ENCODE measurements at places on chromosomes 6 and 20.

- no peak for DNase-seq
Observed at GRCh38 chr6:152380351-152380767, 256.8 kb downstream of the SYNE1 start.

GRCh38 chr20:47309806-47310426 is 46.6 kb downstream of the ZMYND8 start:
- no peak for DNase-seq

- no peak for DNase-seq
Observed at GRCh38 chr20:17304774-17305173, 77.9 kb downstream of the PCSK2 start.

DNA sequence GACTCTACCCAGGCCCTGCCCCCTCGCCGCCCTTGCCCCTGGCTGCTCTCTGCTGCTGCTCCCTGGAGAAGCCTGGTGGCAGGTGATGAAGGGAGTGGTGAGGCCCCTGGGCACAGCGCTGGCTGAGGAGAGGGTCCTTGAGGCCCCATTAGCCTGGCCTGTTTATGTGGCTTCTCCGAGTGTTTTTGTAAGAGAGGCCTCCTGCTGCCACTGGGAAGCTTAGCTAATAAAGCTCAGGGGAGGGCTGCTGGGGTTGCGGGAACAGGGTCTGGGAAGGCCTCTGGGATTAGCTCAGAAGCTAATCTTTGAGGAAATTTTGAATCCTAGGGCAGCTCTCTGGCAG is 15.5 kb downstream of the EBF4 start:
- DNase-seq, result peak; percentile 21

DNA sequence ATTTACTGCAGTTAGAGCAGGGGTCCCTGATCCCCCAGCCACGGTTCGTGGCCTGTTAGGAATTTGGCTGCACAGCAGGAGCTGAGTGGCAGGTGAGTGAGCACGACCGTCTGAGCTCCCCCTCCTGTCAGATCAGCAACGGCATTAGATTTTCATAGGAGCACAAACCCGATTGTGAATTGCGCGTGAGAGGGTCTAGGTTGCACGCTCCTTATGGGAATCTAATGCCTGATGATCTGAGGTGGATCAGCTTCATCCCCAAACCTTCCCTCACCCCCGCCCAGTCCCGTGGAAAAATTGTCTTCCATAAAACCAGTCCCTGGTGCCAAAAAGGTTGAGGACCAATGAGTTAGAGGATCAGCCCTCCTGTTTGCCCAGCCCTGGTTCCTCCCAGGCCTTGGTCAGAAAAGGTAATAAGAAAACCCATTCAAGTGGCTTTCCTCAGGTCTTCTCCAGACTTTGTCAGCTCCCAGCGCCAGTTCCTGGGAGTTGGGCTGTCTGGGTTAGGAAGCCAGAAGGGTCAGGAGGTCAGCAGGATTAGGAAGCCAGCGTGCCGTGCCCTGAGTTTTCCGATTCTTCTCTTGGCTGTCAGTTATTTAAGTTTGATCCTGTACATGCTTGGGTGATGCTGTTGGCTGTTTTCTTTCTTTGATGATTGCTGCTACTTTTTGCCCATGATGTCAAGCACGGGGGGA is 139.9 kb upstream of the PMEPA1 start:
- no peak for DNase-seq

DNA sequence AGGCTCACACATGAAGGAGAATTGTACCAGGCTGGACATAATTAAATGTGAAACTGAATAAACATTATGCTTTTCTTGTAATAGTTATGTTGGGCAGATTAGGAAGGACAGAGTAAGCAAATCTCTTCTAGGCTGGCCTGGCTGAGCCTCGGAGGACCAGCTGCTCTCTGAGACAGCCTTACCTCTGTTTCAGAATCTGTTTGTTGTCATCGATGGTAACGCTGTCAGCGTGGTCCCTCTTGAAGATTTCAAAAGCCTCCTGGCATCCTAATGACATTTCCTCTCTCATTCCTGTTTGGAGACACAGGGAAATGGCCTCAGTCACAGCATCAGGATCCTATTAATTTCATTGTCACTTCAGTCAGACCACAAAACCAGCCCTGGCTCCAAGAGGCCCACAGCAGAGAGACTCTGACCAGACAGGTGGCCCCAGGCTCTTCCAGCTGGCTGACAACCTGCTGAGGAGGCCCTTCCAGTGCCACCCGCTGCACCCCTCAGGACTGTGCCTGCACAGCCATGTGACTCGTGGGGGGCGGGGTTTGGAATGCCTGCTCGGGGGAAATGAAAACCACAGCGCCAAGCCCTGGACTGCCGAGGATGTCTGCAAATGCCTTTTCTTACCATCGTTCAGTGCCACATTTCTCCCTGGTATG is 108.5 kb upstream of the KCNK16 start:
- peak; percentile 14 for DNase-seq

GRCh38 chr6:34654061-34654710 is 42.4 kb downstream of the ILRUN start:
- no peak for DNase-seq

DNA sequence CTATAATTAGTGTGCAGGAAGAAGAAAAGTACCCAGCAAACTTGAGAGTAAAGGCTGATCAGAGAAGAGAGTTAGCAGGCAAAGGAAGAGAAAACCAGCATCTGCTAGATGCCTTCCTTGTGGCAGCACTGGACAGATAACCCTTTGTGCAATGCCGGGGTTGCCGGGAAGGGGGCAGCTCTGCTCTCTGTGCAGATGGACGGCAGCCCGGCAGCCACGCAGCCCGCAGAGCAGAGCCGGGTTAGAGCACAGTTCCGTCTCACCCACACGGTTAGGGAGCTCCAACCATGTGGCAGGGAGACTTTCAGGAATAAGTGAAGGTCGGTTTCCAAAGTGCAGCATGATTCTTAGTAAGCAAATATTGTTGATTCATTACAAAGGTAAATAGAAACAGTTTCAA is 80.0 kb upstream of the RPS6KA2 start:
- DNase-seq, result peak; percentile 23

DNA sequence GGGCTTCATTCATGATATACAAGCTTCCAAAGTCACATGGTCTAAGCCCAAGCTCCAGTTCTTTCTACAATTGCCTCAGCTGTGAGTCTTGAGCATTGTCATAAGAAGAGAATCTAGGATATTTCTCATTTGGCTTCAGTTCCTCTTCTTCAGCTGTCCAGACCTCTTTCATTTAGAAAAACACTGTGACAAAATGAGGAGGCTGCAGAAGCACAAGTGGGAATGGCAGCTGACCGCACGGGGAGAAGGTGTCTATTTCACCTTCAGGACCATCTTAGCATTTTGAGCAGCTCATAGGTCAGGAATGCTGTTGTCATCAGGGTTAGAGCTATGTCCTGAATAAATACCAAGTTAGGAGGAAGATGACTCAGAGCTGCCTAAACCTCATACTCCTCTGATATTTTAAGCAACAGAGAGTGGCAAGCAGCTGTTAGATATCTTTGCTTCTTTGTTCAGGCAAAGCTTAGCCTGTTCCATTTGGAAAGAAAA is 390.1 kb upstream of the CITED2 start:
- DNase-seq, result no peak

DNA sequence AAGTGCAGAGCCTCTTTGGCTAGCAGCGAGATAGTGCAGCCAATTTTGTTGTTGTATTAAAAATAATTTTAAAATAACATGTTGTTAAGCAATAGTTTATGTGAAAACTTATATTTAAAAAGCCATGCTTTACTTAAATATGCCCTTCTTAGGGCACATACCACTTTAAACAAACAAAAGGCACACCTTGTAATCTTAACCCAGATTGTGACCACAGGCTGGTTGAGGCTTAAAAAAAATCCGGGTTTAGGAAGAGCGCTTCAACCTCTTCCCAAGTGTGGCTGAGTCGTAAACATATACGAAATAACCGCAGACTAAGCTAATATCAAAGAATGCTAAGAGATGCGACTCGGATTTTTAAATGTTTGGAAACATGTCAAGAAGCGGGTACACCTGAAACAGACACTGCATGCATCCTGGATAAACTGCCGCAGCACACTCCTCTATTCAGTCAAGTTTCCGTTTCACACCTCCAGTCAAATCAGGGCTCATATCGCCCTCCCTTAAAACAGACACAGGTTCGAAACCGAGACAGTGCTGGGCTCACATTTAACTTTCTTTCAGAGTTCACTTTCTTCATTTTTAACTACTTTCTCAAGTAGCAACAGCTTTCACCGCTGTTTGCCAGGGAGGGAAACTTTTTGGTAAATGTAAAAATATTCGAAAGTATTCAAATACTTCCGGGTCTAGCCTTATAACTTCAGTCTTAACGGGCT is 1.5 kb downstream of the DEK start:
- no peak for DNase-seq

All from NCI-H2107 (cell line).